Hypothalamus (tissue), 51 donors: ENCODE measurements at places on chromosomes 7 and 10.
A peak's percentile ranks its signal among the peaks of the same experiment; 100 is the strongest.

GRCh38 chr10:103069453-103070331 lies 123.4 kb downstream of the NT5C2 start:
- DNase-seq: peak; percentile 33

GRCh38 chr7:8134089-8134733 lies 127.8 kb downstream of the ICA1 start:
- DNase-seq: no peak

DNA sequence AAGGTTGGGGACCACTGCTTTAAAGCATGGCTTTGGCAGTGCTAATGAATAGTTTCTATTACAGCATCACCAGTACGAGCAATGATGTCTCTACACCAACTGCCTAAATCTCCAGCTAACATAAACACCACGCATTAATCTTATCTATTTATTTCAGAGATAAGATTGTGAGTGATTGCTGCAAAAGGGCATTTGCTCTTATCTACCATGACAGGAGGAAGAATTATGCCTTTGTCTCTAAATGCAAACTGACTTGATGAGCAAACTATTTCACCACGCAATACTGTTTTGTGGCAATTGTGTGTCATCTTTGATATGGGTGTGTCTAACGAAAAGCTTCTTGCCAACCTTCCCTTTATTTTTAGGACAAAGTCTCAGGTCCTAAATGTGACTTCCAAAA lies 684.9 kb downstream of the SORCS1 start:
- DNase-seq: no peak

DNA sequence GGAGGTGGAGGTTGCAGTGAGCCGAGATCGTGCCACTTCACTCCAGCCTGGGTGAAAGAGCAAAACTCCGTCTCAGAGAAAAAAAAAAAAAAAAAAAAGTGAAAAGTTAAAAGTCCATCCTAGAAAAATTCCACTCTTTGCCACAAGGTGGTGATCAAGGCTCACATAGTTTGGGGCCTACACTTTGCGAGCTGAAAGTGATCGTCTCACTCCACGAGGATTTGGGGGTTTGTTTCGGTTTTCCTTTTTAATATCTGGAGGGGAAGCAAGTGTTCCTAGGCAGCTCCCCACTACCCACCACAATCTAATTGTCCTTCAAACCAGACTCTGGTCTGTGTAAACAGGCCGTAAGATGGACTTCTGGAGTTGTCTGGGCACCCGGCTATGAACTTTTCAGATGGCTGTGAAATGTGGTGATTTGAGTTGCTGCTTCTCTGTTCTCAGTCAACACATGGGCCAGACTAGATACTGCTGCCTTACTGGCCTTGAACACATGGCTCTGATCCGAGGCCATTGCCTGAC lies 27.1 kb downstream of the PRLHR start:
- peak; percentile 14 for DNase-seq

DNA sequence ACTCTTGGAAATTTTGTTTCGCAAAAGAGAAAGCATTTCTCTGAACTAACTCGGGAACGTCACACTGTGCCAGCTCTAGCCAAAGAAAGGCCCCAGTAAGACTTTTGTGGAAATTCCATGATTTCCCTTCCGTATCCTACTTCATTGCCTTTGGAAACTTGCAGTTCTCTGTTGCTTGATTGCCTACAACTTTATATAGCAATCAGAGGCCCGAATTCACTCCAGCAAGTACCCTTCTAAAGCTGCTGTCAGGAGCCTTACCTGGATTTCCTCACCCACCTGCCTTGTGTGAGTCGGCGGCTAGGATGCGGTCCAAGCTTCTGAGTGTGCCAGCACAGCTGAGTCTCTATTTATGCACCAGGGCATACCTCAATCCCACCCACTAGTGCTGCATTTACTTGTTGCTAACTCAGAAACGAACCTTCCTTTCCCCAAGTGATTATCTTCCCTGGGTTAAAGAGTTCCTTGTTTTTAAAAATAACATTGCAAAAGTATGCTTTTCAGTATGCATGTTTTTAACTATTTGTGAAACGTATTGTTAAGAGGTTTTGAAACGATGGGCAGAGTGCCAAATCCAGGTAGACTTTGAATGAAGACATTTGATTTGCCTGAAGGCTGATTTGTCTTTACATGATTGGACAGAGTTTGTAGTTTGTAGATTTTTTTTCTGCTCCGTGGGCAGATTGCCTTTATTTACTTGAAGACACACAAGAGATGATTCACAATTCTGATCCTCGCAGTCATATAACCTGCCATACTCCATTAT lies at the start of gene AGR2:
TSS of gene AGR2 (minus strand) at position 326 of the 766 bp plus-strand sequence. CDS start 3,203 bp downstream, outside the sequence.
- DNase-seq: no peak

DNA sequence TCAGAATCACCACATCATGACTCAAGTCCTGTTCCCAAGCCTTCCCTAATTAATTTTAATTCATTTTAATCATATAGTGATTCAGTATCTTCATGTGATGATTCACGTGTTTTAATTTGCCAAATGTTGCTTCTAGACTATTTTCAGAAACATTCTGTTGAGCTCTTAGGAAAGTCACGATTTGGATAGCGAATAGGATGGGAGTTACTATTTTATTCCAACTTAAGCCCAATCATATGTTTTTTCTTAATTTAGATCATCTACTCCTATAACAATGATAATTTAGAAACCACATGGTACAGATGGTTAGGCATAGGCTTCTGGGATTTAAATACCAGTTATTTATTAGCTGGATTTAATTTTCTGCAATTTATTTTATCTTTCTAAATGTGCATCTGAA lies 49.1 kb downstream of the RAPGEF5 start:
- DNase-seq: no peak

DNA sequence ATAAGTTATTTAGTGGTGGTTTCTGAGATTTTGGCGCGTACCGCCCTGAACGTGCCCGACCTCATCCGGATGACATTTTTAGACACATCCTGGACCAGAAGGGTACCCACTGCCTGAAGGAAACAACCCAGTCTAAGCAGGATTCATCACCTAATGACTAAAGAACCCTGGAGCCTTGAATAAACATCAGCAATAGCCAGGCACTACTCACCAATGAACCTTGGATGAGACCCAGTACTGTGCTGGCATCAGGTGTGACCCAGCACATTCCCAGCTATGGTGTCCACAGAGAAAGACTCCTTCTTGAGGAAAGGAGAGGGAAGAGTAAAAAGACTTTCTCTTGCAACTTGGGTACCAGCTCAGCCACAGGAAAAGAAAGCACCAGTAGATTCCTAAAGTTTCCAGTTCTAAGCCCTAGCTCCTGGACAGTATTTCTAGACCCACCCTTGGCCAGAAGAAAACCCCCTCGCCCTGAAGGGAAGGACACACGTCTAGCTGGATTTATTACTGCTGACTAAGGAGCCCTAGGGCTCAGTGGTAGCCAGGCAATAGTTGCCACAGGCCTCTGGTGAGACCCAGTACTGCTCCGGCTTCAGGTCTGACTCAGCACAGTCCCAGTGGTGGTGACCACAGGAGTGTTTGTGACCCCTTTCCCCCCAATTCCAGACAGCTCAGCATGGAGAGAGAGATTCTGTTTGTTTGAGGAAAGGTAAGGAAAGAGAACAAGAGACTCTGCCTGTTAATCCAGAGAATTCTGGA lies 32.5 kb downstream of the ZNF277 start:
- no peak for DNase-seq

GRCh38 chr10:122850705-122851640 lies 5.3 kb upstream of the CUZD1 start:
- no peak for DNase-seq

DNA sequence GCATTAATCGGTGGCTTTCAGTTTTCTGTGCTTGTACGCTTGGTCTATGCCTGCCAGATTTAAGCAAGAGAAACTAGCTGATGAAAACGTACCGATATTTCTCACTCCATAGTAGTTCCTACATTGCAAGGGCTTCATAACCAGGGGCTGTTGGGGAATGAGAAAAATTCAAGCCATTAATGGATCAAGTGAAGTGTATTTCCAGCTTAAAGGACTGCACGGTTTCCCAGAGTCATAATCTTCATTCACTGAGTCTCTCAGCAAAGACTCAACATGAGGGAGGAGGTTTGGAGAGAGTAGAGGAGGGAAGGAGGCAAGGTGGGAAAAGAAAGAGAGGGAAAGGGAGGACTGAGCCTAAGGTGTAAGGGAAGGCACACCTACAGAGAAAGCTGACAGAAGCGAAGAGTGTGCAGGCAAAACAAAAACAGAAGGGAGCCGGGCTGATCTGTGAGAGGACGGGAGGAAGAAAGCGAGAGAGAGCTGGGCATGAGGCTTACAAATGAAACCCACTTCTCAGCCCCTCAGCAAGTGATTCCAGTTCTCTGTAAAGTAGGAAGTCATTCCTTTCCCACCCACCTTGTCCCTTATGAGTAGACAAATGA lies 625 bp downstream of the GIMAP2 start:
- no peak for DNase-seq

GRCh38 chr7:91656541-91657482 lies 223.7 kb downstream of the MTERF1 start:
- no peak for DNase-seq

DNA sequence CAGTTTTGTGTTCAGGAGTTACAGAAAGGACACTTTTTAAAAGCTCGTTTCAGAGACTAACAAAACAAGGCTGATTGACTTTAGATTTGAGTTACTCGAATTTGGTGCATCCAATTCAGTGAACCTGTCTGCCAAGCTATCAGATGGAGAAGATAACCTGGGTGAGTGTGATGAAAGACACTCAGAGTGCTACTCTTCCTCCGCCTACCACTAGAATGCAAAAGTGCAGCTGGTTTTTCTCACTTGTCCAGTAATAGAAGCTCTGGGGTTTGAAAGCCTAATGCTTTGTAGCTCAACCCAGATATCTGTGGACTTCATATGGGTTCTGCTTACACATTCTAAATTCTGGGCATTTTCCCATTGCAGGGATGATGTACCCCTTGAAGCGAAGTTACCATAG lies 82.8 kb upstream of the NPY start:
- DNase-seq: no peak

DNA sequence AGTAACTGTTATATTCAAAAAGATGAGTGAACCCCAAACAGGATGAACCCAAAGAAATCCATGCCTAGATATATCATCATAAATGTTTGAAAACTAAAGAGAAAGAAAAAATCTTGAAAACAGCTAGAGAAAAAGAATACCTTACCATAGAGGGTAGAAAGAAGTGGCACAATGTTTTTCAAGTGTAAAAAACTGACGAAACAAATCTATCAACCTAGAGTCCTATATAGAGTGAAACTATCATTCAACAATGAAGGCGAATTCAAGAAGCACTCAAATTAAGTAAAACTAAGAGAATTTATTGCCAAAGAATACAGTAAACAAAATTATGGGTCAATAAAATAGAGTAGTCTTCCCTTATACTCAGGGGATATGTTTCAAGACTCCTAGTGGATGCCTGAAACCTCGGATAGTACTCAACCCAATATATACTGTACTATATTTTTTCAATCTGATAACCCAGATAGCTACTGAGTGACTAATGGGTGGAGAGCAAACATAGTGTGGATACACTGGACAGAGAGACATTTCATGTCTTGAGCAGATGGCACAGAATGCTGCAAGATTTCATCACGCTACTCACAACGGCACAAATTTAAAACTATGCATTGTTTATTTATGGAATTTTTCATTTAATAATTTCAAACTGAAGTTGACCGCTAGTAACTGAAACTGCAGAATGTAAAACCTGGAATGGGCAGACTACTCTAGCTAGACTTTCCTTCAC lies 52.6 kb upstream of the TMEM106B start:
- DNase-seq: no peak

DNA sequence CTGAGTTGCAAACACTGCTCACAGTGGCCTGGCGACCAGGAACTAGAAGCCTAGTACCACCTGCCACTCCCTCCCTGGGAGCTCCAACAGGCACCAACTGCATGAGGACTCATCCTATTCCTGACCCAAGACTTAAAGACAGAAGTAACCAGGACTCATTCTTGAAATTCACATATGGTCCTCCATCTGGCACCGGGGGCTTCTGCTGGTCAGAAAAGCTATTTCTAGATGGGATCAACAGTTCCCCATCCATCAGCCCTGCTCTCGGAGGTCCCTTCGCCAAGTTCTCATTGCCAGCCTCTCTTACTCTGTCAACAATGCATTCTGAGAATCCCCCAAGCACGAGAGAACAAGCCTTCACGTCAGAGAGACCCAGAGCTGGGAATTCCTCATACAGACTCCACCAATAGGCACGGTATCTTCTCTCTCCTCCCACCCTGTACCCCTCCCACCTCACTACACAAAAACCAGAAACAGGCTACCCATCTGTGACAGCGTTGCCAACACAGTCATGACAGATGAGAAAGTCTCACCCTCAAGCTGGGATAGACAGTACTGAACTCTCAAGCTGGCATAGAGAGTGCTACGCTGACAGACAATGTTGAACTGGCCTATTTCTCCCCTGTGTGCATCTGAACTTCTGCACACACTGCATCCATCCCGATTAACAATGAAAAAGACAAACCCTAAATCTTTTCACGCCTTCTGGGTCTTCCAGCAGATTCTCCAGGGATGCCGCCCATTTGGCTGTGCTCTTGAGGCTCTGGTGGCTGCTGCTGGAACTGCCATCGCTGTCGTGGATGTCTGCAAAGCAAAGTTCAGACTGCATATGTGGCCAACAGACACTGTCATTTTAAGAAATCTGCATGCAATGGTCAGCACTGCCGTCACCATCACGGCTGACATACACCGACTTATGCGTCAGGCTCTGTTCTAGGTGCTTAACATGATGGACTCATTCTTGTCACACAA lies 15.6 kb downstream of the RGS10 start:
- no peak for DNase-seq

- DNase-seq: no peak
These were observed 168.0 kb upstream of the AHR start for GRCh38 chr7:17130281-17131059.

DNA sequence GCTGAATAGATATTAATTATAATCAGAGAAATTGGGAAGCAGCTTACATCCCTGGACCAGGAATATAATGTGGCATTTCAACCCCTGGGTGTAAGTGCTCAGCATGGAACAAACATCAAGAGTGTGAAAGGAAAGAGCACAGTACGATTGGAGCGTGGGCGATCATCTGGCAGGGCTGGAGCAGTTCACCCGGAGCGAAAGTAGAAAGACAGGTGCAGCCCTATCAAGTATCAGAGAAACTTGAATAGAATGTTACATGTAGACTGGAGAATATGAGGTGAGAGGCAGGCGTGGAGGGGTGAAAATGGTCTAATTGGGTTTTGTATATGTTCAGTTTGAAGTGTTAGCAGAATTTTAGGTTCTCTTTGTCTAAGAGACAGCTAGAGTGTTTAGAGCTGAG lies 303.0 kb downstream of the MDFIC start:
- DNase-seq: no peak

DNA sequence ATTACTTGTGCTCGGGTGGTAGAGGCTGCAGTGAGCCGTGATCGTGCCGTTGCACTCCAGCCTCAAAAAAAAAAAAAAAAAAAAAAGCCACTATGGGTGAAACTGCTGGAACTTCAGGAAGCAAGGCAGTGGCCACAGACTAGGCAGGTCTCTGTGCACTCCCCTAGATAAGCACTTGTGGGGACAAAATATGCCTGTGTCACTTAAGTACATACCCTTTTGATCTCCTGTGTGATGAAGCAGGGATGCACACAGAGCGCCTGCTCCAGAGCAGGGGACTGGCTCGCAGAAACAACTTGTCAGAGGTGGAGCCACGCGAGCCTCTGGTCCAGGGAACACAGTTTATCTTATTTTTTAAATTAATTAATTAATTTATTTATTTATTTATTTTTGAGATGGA lies 42.9 kb upstream of the PSAP start:
- no peak for DNase-seq
